ENCODE measurements at places on chromosomes 13 and 19. TPM values are rescaled to one million over a fixed set of nuclear protein-coding genes. Genes with fewer than 3 reads are reported as not detected.

DNA sequence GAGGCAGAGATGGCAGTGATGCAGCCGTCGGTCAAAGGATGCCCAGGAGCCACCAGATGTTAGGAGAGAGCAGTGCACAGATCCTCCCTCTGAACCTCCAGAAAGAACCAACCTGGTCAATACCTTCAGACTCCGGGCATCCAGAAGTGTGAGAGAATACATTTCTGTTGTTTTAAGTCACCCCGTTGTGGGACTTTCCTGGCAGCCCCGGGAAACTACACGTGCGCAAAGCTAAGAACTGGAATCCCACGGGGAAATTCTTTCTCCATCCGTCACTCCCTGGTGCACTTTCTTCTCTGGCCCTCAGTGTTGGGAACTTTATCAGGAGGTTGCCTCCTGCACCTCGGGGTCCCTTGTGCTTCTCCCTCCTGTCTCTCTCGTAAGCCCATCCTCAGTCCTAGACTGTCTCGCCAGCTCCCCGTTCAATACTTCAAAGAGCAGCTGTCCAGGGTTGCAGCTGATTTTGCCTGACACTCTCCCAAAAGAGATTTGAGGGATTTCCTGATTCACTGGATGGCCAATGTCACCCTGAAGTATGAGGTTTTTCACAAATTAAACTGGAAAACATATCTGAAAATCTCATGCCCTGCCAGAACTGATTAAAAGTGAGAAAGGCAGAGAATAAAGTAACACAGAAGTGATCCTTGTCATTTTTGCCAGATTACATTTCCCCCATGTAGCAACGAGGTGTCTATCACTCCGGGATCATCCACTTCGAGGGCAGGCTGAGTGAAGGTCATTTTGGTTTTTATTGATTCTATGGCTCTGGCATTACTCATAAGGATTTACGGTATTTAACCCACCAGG is 136.8 kb downstream of the DCT start:
- no peak for DNase-seq

DNA sequence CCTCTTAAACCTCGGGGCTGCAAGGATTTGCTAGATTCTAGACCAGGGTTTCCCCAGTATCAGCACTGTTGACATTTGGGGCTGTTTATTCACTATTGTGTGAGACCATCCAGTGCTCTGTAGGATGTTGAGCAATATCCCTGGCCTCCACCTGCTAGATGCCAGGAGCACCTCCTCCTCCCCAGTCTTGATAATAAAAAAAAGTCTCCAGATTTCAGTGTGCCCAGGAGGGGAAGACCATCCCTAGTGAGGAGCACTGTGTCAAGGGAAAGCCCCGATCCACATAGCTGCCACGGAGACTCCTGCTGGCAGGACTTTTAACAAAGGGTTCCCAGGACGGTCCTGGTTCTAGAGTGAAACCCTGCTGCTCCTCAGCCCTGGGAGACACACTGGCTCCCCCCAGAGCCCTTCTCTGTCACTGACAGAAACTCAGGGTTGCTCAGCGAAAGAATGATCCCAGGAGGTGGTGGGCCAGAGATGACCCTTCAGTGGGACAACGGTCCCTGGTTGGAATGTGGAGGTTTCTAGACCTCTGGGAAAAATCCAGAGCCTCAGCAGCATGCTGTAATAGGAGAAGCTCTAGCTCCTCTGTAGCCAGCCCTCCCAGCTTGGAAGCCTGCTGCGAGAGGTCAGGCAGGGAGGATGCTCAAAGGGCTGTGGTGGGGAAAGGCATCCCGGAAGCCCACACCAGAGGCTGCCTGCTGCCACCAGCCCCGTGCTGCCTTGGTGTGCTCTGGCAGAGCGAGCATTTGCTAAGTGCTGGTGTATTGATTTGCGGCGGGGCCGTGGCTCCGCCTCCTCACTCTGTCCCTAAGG is 20.3 kb downstream of the LYL1 start:
- peak; percentile 62 for DNase-seq

The CNN2 gene
- 270 TPM for total RNA-seq

The INAFM1 gene
- 0.36 TPM for total RNA-seq

GRCh38 chr19:38596057-38596981 is 21.4 kb downstream of the MAP4K1 start:
- no peak for DNase-seq

GRCh38 chr19:14775869-14776586 is 2.3 kb downstream of the ADGRE2 start:
- no peak for DNase-seq

GRCh38 chr19:47391510-47392223 is 27.7 kb downstream of the MEIS3 start:
- peak; percentile 66 for DNase-seq

The PGLYRP1 gene
- total RNA-seq, result not detected
